ENCODE measurements at places on chromosomes 11 and 22.

DNA sequence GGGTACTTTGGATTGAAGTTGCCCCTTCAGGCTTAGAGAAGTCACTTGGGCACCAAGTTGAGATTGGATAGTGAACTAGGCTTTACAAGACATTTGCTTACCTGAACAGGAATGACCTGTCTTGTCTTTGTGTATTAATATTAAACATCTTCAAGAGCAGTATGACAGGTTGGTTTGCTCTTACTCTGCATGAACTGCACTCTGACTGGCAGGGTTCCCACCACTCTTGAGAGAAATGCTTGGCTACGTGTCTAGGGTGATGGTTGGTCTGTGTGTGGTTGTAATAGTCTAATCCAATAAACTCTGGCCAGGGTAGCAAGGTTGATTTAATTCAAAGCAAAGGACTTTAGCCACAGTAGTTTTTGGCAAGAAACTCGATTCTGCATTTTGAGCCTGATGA is 20.1 kb upstream of the SPTBN2 start:
- DNase-seq: peak; percentile 1

GRCh38 chr11:60887556-60887955 is 18.8 kb downstream of the PRPF19 start:
- DNase-seq: peak; percentile 51

DNA sequence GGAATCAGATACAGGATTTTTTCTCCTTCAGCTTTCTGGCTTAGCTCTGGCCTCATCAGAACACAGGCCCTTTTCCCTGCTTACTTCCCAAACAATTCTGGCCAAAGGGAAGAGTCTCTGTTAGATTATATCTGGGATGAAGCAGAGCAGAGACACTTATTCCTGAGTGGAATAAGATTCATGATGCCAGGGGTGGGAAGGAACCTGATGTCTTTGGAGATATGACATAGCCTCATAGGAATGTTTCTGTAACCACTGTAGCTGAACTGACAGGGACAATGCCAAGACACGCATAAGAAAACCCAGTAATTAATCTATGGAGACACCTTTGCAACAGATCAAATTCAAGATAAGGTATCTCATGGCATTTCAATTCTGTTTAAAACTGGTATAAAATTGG is 177.1 kb upstream of the RAG2 start:
- DNase-seq: no peak

DNA sequence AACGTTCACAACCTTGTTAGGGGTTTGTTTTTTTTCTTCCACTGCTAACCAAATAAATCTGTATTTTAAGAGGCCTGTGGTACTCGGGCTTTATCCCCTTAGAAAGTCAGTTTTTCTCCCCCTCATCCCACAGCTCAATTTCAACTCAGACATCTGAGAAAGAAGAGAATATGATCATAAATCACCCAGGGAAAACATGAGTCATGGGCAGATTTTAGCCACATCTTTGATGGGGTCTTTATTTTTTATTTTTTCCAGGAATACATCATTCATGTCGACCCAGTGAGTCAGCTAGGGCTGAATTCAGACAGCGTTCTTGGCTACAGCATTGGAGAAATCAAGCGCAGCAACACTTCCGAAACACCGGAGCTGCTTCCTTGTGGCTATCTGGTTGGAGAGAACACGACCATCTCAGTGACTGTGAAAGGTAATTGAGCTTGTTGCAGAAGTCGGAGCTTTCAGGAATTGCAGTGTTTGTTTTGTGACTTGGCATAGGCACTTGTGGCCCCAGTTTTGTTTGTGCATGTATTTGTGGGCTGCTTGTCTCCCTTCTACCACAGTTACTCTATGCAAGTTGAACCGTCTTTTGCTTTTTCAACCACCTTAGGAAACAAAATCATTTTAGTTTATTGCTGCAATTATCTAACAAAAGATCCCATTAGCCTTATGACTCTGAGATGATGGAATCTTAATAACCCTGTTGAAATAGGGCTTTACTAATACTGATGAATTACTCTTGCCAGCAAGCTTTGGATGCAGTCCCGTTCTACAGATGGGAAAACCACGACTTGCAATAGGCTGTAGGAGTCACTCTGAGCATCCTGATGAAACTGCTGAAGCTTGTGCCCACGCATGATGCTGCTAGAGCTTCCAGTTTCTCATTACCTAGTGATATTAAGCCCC is 62.7 kb downstream of the DBX1 start:
- no peak for DNase-seq

DNA sequence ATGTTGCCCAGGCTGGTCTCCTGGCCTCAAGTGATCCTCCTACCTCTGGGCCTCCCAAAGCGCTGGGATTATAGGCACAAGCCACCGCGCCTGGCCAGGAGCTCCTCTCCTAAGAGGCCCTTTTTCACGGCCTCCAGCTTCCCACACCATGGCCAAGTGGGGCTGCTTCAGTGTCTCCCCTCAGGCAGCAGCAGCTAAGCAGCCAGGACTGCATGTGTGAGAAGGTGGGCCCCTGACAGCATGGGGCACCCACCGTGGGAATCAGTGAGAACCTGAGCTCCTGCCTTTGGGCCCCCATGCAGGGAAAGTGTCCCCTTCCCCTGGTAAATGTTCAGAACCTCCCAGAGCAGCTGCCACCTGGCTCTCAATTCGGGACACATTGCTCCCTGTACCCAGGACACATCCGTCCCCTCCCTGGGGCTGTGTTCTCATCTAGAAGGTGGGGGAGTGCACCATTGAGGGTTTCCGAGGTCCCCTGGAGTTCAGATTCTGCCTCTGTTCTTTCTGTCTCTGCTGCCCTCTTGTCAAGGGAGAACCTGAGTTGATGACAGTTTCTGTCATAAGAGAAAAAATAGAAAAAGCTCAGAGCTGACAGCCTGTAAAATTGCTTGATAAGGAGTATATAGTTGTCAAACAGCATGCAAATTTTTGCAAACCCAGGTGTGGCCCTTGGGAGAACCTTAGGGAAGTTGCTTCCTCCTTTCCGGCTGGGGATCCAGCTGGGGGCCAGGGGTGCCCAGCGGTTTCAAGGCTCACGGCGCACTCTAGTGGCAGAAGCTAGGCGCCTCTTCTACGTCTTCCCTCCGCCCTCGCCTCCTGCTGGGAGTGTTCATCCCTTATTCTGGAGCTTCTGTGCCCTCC is 29.7 kb downstream of the FAM83F start:
- DNase-seq: peak; percentile 46
